Non-pigmented ciliary epithelial cell (primary cell): ENCODE measurements at places on chromosomes 3 and 15.

- no peak for DNase-seq
These were observed 12.5 kb downstream of the SLC6A6 start for GRCh38 chr3:14414846-14415464.

DNA sequence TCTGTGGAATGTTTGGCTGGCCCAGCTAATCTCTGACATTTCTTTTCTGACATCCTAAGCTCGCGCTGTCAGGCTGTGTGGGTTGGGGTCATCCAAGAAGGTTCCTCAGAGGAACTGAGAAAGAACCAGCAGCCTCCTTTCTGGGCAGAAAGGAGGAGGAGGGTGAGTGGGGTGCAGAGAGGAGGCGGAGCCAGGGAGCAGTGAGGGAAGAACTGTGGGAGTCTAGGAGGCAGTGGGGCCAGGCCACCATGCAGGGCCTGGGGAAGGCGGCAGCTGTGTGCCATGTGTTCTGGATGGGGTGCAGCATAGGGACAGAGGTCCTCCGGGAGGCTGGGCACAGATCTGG is 5.3 kb downstream of the SEMA7A start:
- no peak for DNase-seq

DNA sequence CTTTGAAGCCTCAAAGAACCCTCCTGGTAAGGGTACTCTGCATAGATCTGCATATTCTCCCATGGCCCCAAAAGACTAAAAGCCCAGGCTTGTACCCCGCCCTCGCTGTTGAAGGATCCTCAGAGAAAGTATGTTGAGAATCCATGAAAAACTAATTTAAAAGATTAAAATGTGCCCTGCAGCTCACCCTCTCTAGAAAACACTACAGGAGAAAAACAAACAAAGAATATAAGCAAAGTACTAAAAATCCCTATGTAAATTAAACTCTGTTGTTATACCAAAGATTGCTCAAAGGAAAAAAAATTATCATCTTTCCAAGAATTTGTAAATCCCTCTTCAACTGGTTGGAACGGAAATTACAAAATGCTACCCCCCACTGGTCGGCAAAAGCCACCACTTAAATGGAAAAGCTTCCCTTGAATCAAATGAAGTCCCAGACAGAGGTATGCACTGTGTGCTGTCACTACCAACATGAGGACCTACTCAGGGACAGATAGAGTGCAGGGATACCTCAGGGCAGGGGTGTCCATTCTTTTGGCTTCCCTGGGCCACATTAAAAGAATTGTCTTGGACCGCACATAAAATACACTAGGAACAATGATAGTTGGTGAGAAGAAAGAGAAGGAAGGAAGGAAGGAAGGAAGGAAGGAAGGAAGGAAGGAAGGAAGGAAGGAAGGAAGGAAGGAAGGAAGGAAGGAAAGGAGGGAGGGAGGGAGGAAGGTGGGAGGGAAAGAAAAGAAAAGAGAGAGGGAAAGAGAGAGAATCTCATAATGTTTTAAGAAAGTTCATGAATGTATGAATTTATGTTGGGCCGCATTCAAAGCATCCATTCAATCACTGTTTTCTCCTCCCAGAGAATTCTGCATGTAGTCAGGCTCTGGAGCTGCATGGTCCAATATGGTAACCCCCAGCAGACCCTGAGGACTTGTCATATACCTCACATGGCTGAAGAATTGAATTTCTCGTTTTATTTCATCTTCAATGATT is 88.1 kb downstream of the MAGI1 start:
- no peak for DNase-seq

DNA sequence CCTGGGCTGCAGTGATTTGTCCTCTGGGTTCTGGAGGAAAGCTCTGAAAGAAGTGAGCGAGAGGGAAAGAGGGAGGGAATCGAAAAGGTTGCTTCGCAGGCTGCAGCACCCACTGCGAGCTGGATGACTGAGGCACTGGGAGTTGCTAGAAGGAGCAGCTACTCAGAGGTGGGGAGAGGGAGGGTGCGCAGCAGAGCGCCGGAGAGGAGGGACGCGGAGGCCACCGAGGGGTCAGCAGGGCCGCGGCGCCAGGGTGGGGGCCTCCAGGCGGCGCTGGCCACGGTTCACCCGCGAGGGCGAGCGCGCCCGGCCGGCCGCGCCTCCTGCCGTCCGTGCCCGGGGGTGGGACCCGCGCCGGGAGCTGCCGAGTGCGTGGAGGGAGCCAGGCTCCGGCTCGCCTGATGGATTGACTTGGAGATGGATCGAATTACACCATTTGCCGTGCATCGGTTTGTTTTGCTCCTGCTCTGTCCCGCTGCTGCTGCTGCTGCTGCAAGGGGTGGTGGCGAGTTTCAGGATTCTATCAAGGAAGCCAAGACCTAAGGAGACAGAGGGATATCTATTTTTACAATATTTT is at the start of gene SEMA6D:
Gene SEMA6D, plus strand, starts transcription at position 470 of the 577 bp plus-strand sequence. CDS start 42,294 bp downstream, outside the sequence.
- DNase-seq, result no peak

- no peak for DNase-seq
These were observed 165.0 kb downstream of the RSL24D1 start for GRCh38 chr15:55031727-55032126.

GRCh38 chr3:192831111-192831644 is 86.5 kb downstream of the MB21D2 start:
- peak; percentile 88 for DNase-seq

DNA sequence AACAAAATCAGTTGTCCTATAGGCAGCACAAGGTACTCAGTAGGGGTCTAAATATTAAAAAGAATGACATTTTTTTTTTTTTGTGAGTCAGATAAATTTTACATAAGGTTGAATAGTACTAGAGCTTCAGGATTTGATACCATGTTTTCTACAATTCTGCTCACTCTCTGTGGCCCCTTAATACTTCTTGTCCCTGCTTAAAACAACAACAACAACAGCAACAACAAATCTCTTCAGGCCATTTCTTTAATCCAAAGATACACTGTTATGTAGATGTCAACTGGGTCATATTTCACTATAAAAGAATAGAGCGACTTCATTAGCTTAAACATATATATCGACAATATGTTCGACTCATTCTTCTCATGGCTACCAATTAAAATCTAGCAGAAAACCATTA is 3.0 kb downstream of the IL5RA start:
- DNase-seq, result no peak

- DNase-seq, result no peak
These were observed 2.1 kb downstream of the ACVR2B start for GRCh38 chr3:38455639-38456430.

- no peak for DNase-seq
These were observed 6.6 kb upstream of the GPR171 start for GRCh38 chr3:151209654-151210053.

DNA sequence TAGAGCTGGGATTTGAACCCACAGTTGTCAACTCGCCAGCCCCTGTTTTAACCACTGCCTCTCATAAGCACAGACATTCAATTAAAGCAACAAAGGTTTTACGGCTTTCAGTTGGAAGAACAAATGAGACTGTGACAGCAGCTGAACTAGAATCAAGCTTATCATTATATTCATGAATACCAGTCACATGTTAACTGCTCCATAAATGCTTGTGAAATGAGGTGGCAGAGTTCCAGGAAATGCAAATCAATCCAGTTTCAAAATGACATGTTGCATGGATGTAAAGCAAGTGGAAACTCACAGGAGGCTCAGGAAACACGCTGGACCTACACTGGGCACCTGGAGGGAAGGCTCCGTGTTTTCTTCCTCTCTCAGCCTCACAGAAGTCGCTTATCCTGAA is 3.9 kb downstream of the GP5 start:
- DNase-seq, result no peak

DNA sequence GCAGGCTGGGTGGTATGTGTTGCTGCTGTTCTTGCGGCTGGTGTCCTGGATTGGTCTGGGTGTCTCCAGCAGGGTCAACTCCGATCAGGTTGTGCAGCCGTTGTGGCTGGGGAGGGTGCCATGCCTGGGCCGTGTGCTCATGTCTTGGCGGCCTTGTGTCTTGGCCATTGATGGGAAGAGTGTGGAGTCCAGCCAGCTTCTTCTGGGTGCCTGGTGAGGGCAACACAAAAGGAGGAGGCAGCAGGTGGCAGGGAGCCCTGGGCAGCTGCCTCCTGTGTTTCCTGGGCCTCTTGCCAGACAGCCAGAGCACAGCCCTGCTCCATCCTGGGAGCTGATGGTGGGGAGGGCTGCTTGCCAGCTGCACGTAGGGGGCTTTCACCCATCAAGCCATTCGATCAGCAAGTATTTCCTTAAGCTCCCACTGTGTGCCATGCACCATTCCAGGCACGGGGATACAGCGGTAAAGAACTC is 4.3 kb downstream of the CHAC1 start:
- no peak for DNase-seq

- DNase-seq, result no peak
These were observed 114.2 kb upstream of the THRB start for GRCh38 chr3:24608701-24609390.

DNA sequence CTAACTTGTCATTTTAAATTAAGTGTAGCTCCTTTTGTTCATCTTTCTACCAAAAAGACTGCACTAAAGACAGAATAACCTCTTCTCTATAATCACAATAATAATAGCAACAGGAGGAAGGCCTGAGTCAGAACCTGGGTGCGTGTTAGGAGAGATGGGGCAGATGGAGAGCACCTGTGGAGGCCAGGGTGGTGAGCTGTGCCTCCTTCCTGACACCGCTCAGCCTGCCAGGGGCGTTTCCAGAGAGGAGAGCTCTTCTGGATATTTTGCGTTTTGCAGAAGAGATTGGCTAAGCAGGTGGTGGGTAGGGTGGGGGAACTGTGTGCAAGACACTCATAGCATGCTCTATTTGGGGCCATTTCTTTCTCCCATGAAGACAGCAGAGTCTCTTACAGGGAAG is 83.5 kb downstream of the MEGF11 start:
- DNase-seq, result no peak

- DNase-seq, result peak; percentile 100
These were observed 1.1 kb upstream of the ZBTB38 start for GRCh38 chr3:141367038-141367730.

DNA sequence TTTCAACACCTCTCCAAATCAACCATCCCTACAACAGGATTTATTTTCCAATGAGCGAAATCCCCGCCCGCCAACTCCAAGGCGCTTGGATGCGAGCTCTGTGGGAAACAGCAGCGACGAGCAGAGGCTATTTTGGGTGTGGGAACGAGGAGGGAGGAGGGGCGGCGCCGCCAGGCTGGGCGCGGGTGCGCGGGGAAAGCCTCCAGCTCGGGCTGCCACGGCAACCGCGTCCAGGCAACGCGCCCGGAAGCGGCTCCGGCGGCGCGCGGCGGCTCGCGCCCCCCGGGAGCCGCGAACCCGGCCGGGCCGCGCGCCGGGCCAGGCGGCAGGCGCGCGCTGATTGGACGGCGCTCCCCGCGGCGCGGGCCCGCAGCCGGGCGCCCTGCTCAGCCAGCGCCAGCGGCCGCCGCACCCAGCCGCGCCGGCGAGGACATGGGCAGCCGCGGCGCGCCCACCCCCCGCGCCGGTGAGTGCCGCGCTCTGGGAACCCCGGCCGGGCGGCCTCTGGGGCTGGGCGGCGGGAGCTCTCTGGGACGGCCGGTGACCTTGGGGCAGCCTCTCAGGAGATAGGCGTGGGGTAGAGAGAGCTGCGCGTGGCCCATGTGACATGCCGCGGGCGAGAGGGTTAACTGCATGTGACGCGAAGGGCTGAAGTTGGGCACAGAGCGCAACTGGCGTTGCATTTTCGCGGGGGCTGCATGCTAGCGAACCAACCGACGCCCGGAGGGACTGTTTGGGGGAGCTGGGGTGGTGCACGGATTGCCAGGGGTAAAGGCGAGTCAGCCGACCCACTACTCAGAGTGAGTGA is at the start of gene FAM81A:
Gene FAM81A, plus strand, starts transcription at position 370 of the 808 bp plus-strand sequence. CDS start 20,441 bp downstream, outside the sequence.
- no peak for DNase-seq

DNA sequence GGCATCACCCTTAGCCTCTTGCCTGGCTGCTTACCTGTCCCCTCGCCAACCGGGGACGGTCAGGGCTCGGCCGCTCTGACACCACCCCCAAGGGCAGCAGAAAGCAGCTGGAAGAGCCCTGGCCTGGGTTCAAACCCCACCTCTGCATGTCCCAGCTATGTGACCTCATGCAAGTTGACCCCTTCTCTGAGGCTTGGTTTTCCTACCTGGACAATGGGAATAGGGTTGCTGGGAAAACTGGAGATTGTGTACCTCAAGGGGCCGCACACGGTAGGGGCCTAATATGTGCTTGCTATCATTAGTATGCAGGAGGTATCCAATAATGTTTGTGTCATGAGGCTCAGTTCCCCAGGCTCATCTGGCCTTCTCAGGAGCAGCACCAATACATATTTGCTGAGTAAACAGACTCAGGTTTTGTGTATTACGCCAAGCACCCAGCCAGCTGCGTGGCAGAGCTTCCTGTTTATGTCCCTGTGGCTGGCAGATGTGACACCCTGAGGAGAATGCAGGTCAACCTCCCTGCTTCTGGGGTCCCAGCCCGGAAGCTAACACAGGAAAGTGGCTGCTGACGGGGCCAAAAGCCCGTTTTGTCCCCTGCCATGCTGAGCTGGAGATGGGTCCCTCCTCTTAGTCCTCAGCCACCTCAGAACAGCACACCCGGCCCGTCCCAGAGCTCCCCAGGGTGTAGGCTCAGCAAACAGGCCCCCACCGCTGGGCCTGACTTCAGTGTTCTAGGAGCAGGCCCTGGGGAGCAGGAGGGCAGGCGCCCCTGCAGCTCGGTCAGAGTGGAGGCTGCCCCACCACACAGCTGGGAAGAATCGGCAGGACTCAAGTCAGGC is 29.7 kb downstream of the PLXND1 start:
- no peak for DNase-seq

DNA sequence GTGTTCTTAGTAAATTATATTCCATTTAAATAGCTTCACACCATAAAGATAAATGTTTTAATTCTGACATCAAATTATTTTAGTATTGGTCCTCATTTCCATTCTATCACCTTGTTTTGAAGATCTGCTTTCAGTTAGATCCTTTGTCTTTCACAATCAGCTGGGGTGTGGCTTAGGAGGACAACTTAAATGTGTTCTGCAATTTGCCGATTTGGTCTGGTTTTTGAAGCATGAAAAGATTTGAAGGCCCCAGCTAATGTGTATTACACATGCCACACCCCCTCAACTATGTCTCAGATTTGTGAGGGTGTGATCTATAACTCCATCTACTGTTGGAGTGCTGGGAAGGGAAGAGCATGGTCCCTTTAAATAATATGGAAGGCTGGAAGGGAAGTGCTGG is 516.1 kb upstream of the GOLIM4 start:
- DNase-seq, result no peak

DNA sequence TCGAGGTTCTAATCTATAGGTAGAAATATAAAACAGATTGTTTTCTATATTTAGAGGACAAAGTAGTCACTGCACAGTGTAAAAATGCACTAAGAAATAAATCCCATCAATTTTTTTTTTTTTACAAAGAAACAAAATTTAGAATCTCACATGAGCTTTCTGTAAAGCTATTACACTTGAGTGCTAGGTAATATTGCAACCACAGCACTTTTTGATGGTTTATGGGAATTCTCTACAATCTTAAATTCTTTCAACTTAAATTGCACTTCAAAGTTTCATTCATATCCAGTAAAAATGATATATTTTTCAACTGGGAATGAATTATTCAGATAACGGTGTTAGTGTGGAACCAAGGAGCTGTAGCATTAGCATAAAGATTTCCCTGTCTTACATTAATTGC is 1035.4 kb downstream of the SQOR start:
- DNase-seq, result no peak

GRCh38 chr3:56064684-56065083 is 403.6 kb downstream of the ERC2 start:
- no peak for DNase-seq

- DNase-seq, result no peak
These were observed 135.7 kb downstream of the FOXP1 start for GRCh38 chr3:71447803-71448202.

GRCh38 chr3:186254676-186255650 is 107.1 kb downstream of the DGKG start:
- DNase-seq, result no peak
